Gastroesophageal sphincter (tissue), 4 donors: ENCODE measurements at places on chromosomes 2 and 18.
A peak's percentile ranks its signal among the peaks of the same experiment; 100 is the strongest.

GRCh38 chr18:8777846-8778245 is 72.5 kb downstream of the MTCL1 start:
- peaks cover 6% of the 10 kb centered on the region for H3K36me3 ChIP-seq
- H3K27ac ChIP-seq, result no peak overlapping the region
- H3K27me3 ChIP-seq, result no peaks in the 10 kb centered on the region
- H3K4me1 ChIP-seq, result peaks cover 70% of the 10 kb centered on the region
- no peak for ATAC-seq
- no peak overlapping the region for H3K4me3 ChIP-seq

DNA sequence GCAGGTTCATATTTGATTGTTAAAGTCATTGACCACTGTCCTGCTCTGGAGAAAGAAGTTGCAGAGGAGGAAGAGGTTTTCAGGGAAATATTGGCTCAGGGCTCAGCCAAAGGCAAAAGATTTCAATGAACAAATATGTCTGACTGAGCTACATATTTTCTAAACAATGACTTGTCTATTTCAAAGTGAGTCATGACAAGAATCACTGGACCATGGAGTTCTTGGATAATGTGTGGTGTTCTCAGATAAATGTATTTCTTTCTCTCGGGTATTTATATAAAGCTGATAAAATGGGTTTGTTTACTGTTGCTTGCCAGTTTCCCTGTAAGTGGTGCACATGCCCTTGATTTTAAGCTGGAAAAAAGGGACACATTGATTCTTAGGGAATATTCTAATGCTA is 34.3 kb upstream of the RMP24 start:
- H3K4me1 ChIP-seq, result peaks cover 3% of the 10 kb centered on the region
- H3K27me3 ChIP-seq, result no peaks in the 10 kb centered on the region
- no peaks in the 10 kb centered on the region for H3K36me3 ChIP-seq
- H3K27ac ChIP-seq, result peak overlapping the region; percentile 24
- H3K4me3 ChIP-seq, result no peak overlapping the region

- no peaks in the 10 kb centered on the region for H3K27me3 ChIP-seq
- H3K4me3 ChIP-seq, result no peak overlapping the region
- no peak overlapping the region for H3K27ac ChIP-seq
- no peak for ATAC-seq
- no peaks in the 10 kb centered on the region for H3K36me3 ChIP-seq
Observed at GRCh38 chr2:172753610-172754009, 18.0 kb downstream of the RAPGEF4 start.

DNA sequence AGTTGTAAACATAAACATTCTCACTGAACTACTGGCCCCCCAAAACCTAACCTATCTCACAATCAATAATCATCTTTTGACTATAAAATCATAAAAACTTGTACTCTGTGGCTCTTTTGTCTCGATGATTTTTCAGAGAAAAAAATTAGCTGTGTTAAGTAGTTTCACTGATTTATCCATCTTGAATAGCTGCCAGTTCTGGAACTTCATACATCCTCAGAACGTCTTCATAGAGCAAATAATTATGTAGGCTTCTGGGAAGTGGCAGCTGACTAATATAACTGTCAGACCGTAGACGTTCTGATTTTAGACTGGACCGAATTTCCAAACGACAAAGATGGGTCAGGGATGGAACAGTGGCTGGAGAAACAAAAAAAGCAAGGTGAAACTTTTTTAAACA is 97.3 kb upstream of the CHAC2 start:
- H3K27ac ChIP-seq, result no peak overlapping the region
- H3K36me3 ChIP-seq, result peaks cover 2% of the 10 kb centered on the region
- H3K4me1 ChIP-seq, result no peaks in the 10 kb centered on the region

DNA sequence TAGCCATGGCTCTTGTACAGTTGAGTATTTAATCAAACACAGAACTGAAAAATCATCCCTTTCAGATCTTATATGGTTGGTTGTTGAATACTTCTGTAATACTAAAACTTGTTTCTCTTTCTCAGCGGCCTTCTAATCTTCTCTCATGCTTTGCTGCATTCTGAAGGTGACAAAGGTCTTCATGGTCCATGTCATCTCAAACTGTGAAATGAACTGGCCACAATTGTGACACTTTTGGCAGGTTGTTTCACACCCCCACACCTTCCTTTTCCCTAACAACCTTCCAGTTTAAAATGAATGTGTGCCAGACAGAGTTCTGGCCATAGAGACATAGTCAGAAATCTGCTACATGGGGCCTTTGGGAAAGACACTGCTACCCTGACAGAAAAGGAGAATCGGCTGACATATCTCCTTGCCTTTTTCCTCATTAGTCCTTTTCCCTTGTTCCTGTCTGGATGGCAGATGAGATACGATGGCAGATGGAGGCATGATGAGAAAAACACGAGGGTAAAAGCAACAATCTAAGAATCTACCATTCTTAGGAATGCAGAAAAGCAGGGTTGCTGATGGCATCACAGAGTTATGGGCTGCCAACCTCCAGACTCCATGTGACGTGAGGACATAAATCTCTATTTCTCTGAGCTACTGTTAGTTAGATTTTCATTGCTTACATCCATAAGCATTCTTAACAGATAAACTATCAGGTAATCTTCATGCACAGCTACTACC is 106.5 kb downstream of the PIGN start:
- no peak overlapping the region for H3K27ac ChIP-seq
- no peak for ATAC-seq
- no peaks in the 10 kb centered on the region for H3K36me3 ChIP-seq
- H3K27me3 ChIP-seq, result no peaks in the 10 kb centered on the region
- no peaks in the 10 kb centered on the region for H3K4me1 ChIP-seq
- H3K4me3 ChIP-seq, result no peak overlapping the region

GRCh38 chr18:52615321-52615720 is 275.3 kb downstream of the DCC start:
- H3K4me3 ChIP-seq, result no peak overlapping the region
- no peaks in the 10 kb centered on the region for H3K36me3 ChIP-seq
- no peak for ATAC-seq
- no peaks in the 10 kb centered on the region for H3K4me1 ChIP-seq
- H3K27ac ChIP-seq, result no peak overlapping the region
- no peaks in the 10 kb centered on the region for H3K27me3 ChIP-seq

DNA sequence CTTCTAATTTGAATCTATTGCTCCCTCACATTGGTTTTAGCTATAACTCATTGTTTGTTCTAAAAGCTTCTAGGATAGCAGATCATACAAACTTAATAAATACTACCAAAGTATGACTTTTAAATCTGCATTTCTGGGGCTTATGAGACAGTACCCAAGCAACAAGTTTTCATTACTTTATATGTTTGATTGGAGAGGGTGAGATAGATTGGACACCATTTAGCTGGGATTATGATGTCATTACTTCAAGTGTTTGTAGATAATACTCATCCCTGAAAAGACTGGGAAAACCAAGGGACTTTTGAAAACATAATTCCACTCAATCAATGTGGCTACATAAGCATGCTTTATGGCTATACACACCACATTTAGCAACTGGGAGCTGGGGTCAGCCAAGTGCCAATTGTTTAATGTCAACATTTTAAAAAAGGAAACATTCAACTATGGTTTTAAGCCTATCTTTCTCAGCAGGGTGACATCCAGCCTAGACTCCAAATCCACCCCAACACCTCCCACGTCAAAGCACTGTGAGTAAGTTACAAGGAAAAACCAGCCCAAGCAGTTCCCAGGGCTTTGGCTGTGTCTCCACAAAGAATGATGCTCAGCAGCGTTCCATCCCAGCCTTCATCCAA is 119.9 kb downstream of the ETAA1 start:
- H3K4me3 ChIP-seq, result no peak overlapping the region
- H3K4me1 ChIP-seq, result peaks cover 16% of the 10 kb centered on the region
- H3K36me3 ChIP-seq, result no peaks in the 10 kb centered on the region
- no peaks in the 10 kb centered on the region for H3K27me3 ChIP-seq
- H3K27ac ChIP-seq, result no peak overlapping the region
